ENCODE measurements at places on chromosomes 7 and 10.

DNA sequence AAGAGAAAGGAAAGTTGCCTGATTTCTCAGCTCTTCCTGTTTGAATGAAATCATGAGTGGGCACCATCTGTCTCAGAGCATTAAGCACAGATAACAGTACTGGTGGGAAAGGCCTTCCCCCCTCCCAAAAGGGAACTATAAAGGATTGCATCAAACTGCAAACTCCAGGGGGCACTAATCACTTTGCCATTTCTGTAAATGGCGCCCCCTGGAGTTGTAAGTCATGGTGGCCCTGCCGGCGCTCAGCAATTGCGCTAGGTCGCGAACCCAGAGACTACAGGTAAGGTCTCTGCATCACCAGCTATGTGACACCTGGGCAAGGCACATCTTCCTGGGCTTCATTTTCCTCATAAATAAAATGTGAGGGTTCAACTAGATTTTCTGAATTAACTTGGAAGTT, 11.1 kb downstream of the LRRC4 start:
- no peak for DNase-seq
- no peak overlapping the region for H3K4me3 ChIP-seq
- peaks cover 41% of the 10 kb centered on the region for H3K4me1 ChIP-seq
- no peaks in the 10 kb centered on the region for H3K27me3 ChIP-seq

DNA sequence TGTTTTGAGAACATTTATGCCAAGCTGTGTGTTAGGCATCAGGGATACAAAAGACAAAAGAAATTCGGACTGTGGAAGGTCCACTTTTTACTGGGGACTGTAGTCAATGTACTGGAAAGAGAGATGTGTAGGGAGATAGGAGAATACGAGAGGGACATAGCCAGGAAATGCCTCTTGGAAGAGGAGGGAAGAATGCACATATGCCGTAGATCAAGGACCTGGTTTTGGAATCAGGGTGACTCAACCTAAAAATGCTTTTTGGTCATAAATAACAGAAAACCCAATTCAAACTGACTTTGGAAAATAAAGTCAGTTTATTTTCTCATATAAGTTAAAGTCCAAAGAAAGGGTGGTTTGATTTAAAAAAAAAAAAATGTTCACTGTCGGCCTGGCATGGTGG, 140.3 kb upstream of the TCF7L2 start:
- peaks cover 20% of the 10 kb centered on the region for H3K4me1 ChIP-seq
- H3K36me3 ChIP-seq = no peaks in the 10 kb centered on the region
- H3K27me3 ChIP-seq = no peaks in the 10 kb centered on the region
- no peak overlapping the region for H3K4me3 ChIP-seq
- no peak for DNase-seq
- H3K27ac ChIP-seq = no peak overlapping the region

DNA sequence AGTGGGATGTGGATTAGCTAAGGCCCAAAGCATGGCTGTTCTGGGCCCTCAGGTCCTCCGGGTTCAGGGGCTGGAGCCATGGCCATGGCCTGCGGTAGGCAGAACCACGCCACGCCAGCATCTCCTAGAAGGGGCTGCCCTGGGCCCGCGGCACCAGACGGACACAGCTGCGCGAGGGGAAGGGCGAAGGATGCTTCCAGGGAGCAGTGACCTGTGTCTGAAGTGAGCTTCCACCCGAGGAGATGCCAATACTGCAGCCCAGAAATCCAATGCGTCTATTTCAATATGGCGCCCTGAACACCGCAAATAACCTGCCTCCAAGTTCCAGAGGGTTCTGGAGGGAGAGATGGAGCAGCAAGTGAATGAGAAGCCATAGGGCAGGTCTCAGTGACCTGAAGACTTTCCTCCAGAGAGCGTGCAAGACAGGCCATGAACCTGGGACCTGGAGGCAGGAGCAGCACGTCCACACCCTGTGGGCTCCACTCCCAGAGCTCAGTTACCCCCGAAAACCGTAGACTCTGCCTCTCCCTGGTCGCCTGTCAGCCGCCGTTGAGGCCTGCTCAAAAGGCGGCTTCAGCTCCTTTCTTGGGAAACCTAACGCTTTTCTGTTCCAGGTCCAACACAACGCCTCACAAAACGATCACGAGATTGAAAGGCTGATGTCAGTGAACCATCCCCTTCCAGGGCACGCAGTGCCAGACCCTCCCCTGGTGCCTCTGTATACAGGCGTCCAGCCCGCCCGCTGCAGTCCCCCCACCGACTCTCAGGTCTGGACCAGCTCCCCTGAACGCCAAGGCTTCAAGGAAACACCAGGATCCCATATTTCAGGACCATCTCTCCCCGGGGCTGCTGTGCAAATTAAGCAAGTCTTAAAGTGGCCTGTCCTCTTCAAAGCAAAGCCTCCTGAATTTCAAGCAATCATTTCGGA, 37.4 kb downstream of the AMZ1 start:
- no peaks in the 10 kb centered on the region for H3K27me3 ChIP-seq
- no peak overlapping the region for H3K27ac ChIP-seq
- no peaks in the 10 kb centered on the region for H3K4me1 ChIP-seq

- no peaks in the 10 kb centered on the region for H3K27me3 ChIP-seq
- no peak overlapping the region for H3K27ac ChIP-seq
- no peaks in the 10 kb centered on the region for H3K4me1 ChIP-seq
- no peaks in the 10 kb centered on the region for H3K36me3 ChIP-seq
- DNase-seq = no peak
- H3K4me3 ChIP-seq = no peak overlapping the region
Observed at GRCh38 chr10:96691761-96692160, 28.6 kb downstream of the PIK3AP1 start.

DNA sequence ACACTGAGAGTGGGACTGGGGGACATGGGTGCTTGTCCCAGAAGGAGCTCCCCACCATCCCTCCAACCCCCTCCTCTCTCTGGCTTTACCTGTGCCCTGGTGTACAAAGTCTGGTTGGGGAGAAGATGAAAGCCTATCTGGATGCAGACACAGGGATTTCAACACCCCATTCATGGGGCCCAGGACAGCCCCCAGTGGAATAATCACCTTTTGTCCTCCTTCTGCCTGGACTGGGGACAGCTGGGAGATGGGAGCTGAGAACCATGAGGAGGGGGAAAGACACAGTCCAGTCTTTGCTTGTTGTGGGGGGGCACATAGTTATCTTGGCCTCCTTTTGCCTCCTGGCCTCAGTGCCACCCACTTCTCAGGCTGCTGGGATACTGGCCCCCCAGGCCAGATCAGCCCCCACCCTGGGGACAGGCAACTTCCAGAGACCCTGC, 1.4 kb downstream of the SSC4D start:
- peaks cover 3% of the 10 kb centered on the region for H3K4me1 ChIP-seq
- no peaks in the 10 kb centered on the region for H3K27me3 ChIP-seq
- no peak overlapping the region for H3K4me3 ChIP-seq
- no peak overlapping the region for H3K27ac ChIP-seq

- no peak overlapping the region for H3K4me3 ChIP-seq
- H3K27ac ChIP-seq = peak overlapping the region; percentile 48
- peaks cover 41% of the 10 kb centered on the region for H3K36me3 ChIP-seq
- H3K27me3 ChIP-seq = no peaks in the 10 kb centered on the region
- DNase-seq = no peak
Observed at GRCh38 chr7:157355784-157356511, 19.1 kb downstream of the DNAJB6 start.

GRCh38 chr10:104639590-104640338, 1.3 kb upstream of the SORCS3 start:
- no peak overlapping the region for H3K4me3 ChIP-seq
- no peaks in the 10 kb centered on the region for H3K4me1 ChIP-seq
- peaks cover 92% of the 10 kb centered on the region for H3K27me3 ChIP-seq
- H3K27ac ChIP-seq = no peak overlapping the region

DNA sequence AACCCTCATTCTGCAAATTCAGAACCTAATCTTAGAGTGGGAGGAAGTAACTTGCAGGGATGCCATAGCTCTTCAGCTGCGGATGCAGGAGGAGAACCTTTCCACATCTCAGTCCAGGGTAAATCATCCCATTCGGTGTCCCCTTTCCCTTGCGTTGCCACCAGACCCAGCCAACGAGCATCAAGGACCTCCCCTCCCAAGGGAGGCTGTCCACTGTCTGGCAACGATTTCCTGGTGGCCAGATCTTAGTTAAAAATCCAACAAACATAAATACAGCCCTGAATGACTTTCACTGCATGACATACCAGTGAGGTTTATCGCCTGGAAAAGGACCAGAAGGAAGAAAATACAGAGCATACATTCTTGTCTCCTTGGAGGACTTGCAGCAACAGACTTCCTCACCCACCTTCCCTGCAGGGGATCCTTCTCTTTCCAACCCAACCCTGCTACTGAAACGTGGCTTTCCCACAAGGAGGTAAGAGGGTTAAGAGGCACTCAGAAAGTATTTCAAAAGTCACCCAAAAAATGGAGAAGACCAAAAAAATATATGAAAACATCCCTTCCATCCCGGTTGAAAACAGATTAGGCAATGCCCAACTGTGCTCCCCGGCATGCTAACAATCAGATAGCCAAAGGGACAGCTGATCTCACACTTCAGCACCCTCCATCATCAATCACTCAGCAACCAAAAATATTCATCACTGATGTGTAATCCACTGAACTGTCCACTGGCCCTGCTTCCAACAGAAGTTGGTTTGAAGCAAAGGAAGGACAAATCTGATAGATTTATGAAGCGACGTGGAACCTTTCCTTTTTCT, 206.6 kb downstream of the TNS3 start:
- H3K4me3 ChIP-seq = no peak overlapping the region
- no peaks in the 10 kb centered on the region for H3K27me3 ChIP-seq
- no peak for DNase-seq
- H3K4me1 ChIP-seq = peaks cover 21% of the 10 kb centered on the region

GRCh38 chr7:130430115-130430514, 10.7 kb downstream of the CEP41 start:
- no peak for DNase-seq
- no peaks in the 10 kb centered on the region for H3K27me3 ChIP-seq
- H3K4me3 ChIP-seq = no peak overlapping the region
- peak overlapping the region; percentile 15 for H3K27ac ChIP-seq
- H3K4me1 ChIP-seq = peaks cover 37% of the 10 kb centered on the region

GRCh38 chr7:148847815-148848734, 36.0 kb downstream of the EZH2 start:
- no peaks in the 10 kb centered on the region for H3K27me3 ChIP-seq
- no peak overlapping the region for H3K27ac ChIP-seq
- DNase-seq = no peak
- no peaks in the 10 kb centered on the region for H3K4me1 ChIP-seq
- H3K36me3 ChIP-seq = peaks cover 7% of the 10 kb centered on the region

DNA sequence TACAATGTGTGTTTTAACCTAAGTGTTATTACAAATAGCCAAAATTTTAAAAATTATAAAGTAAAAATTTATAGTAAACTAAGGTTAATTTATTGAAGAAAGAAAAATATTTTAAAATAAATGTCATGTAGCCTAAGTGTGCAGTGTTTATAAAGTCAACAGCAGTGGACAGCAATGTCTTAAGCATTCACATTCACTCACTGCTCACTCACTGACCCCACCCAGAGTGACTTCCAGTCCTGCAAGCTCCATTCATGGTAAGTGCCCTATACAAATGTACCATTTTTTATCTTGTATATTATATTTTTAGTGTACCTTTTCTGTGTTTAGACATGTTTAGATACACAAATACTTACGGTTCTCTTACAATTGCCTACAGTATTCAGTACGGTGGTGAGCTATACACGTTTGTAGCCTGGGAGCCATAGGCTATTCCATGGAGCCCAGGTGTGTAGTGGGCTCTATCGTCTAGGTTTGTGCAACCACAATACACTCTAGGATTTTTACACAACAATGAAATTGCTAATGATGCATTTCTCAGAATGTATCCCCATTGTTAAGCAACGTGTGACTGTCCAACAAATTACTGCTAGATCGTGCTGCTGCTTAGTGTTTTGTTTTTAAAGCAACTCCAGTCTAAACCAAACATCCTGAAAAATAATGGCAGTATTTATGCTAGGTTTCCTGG, 108.9 kb upstream of the NAMPT start:
- H3K36me3 ChIP-seq = no peaks in the 10 kb centered on the region
- no peak for DNase-seq
- H3K4me3 ChIP-seq = no peak overlapping the region
- no peaks in the 10 kb centered on the region for H3K4me1 ChIP-seq

GRCh38 chr10:131982185-131982756, 548 bp upstream of the BNIP3 start:
- peaks cover 20% of the 10 kb centered on the region for H3K36me3 ChIP-seq
- H3K27me3 ChIP-seq = no peaks in the 10 kb centered on the region
- peak overlapping the region; percentile 62 for H3K4me3 ChIP-seq
- H3K4me1 ChIP-seq = no peaks in the 10 kb centered on the region
- peak overlapping the region; percentile 51 for H3K27ac ChIP-seq
- no peak for DNase-seq

GRCh38 chr10:4102802-4103344, 317.9 kb upstream of the KLF6 start:
- DNase-seq = no peak
- H3K4me3 ChIP-seq = no peak overlapping the region
- H3K27ac ChIP-seq = peak overlapping the region; percentile 55
- H3K27me3 ChIP-seq = no peaks in the 10 kb centered on the region

DNA sequence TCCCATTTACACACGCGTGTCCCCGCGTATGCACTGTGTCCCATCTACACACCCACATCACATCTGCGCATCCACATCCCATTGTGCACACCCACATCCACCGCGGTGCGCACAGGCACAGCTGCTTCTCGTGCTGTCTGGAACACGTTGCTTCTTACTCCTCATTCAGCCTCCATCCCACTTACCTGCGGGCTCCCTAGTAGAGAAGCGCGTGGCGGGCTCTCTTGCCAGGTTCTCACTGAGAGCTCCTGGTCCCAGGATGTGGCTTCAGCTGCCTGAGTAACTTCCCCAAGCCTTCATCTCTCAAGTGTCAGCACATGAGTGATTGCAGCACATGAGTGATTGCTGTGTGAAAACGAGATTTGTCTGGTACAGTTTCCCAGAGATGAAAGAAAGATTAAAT, 117.8 kb downstream of the TRRAP start:
- no peaks in the 10 kb centered on the region for H3K4me1 ChIP-seq
- peaks cover 77% of the 10 kb centered on the region for H3K36me3 ChIP-seq
- H3K27me3 ChIP-seq = no peaks in the 10 kb centered on the region
- no peak for DNase-seq

DNA sequence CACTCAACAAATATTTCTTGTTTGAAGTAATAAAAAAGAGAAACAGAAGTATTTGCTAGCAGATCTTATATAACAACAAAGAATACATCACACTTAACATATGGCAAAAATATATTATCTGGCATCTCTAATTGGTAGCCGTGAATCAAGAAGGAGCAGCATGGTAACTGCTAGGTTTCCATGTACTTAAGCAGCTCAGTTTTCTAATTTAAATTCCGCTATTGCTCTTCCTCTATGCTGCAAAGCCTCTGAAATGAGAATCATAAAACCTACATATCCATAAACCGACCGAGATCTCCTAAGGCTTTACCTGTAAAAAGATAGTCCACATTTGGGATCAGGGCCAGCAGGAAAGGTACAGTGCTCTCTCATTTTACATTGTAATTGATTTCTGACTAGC, 76.6 kb upstream of the PTPRZ1 start:
- peaks cover 39% of the 10 kb centered on the region for H3K4me1 ChIP-seq
- no peak overlapping the region for H3K4me3 ChIP-seq
- H3K27ac ChIP-seq = peak overlapping the region; percentile 95
- DNase-seq = no peak
- H3K27me3 ChIP-seq = no peaks in the 10 kb centered on the region
- H3K36me3 ChIP-seq = no peaks in the 10 kb centered on the region

- no peaks in the 10 kb centered on the region for H3K36me3 ChIP-seq
- H3K27ac ChIP-seq = no peak overlapping the region
- H3K4me1 ChIP-seq = no peaks in the 10 kb centered on the region
- no peak for DNase-seq
- H3K27me3 ChIP-seq = no peaks in the 10 kb centered on the region
Observed at GRCh38 chr7:98641646-98642500, 24.8 kb downstream of the NPTX2 start.

- no peak for DNase-seq
- no peaks in the 10 kb centered on the region for H3K27me3 ChIP-seq
- no peak overlapping the region for H3K27ac ChIP-seq
- H3K4me3 ChIP-seq = no peak overlapping the region
Observed at GRCh38 chr7:11155883-11156282, 182.2 kb downstream of the PHF14 start.
